DMS153 (cell line): ENCODE measurements at places on chromosomes 16 and 17.

GRCh38 chr17:12719948-12720347, 54.3 kb downstream of the MYOCD start:
- no peak for DNase-seq

DNA sequence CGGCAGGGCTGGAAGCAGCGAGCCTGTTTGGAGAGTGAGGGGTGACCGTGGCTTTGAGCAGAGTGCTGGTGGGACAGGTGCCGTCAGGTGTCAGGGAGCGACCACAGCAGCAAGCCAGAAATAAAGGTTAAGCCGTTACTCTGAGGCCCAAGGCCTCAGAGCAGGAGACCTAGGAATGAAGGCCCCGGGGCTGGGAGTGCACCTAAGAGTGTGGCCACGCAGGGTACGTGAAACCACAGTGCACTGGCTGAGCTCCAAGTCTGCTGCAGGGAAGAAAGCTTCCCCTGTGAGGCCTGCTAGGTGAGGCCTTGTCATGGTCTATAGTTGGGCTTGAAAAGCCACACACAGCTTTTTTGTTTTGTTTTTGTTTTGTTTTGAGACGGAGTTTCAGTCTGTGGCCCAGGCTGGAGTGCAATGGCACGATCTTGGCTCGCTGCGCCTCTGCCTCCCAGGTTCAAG, 8.7 kb downstream of the CLUAP1 start:
- DNase-seq = no peak

DNA sequence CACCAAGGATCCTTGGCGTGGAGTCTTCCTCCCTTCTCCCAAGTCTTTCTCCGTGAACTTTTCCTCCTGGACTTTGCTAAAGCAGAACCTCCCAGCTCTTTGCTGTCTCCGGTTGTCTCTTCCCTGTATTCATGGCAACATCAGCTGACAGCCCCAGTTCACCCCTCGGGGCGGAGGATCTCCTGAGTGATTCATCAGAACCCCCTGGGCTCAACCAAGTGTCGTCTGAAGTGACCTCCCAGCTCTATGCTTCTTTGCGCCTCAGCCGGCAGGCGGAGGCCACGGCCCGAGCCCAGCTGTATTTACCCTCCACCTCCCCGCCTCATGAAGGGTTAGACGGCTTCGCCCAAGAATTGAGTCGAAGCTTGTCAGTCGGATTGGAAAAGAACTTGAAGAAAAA, 943 bp downstream of the CNTROB start:
- DNase-seq = no peak

GRCh38 chr16:3674513-3675295, 20.2 kb downstream of the DNASE1 start:
- no peak for DNase-seq

- no peak for DNase-seq
These were observed 18.7 kb downstream of the ZNHIT3 start for GRCh38 chr17:36505171-36505570.

- no peak for DNase-seq
These were observed 7.4 kb upstream of the CIAO3 start for GRCh38 chr16:747978-748746.

DNA sequence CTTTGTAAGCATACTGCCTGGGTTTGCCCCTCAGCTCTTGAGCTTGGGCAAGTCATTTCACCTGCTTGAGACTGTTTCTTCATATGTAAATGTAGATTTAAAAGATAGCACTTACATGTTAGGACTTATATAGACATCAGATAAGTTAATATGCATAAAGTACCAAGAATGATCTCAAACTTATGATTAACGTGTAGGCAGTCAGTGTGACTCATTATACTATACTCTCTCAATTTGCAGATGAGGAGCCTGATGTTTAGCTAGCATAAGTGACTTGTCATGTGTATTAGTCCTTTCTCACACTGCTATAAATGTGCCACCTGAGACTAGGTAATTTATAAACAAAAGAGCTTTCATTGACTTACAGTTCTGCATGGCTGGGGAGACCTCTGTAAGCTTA, 690.5 kb downstream of the KCNJ2 start:
- DNase-seq = no peak

- DNase-seq = no peak
These were observed 32.7 kb upstream of the ALDH3A1 start for GRCh38 chr17:19780846-19781245.

DNA sequence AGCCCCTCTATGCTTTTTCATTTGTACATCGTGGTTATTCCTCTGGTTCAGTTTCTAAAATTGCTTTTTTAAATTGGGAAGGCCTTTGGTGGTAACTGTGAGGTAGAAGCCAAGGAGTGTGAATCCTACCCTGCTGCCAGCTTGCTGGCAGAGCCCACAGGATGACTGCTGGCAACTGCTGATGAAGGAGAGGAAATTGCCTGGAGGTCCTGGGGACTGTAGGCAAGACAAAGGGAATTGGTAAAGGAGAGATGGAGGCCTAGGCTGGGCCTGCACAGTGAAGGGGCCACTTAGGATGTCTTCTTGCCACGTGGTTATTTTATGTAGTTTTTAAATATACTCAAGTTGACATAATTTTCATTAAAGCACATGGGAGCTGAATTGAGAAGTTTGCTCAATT, 15.8 kb downstream of the C17orf58 start:
- no peak for DNase-seq

GRCh38 chr17:58267347-58268324, 13.1 kb downstream of the MPO start:
- DNase-seq = no peak

DNA sequence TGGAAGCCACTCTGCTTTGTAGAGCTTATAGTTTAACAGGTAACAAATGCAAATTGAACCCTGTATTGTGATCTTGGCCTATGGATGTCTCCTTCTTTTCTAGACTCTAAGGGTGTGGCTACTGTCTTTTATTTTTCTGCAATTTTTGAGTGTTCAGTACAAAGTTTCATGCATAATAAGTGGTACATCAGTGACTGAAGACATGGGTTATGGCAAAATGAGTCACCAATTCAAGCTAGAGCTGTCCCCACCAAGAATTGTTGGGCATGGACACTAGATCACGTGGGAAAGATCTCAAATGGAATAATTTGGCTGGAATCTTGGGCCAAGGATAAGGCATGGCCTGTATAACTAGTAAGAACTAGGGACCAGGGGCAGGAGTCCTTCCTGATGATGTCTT, 228.4 kb upstream of the N4BP1 start:
- no peak for DNase-seq

GRCh38 chr16:10256784-10257641, 74.8 kb upstream of the GRIN2A start:
- DNase-seq = no peak

DNA sequence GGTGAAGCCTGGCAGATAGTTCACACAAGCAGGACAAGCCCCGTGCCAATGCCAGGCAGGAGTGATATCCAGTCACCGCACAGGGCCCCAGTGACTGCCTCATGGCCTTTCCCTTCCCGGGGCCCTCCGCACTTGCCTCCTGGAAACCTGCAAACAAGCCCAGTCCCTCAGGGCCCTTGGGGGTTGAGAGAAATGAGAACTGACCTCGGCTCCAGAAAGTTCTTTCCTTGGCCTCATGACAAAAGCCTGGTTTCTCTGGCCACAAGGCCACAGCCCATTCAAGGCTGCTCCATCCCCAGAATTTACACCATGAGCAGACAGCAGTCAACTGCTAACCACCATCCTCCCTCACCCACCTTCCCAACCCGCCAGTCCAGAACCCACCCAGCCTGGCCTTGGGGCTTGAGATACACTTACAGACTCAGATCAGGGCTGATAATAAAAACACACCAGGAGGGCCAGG, 77.6 kb downstream of the CCDC182 start:
- no peak for DNase-seq

DNA sequence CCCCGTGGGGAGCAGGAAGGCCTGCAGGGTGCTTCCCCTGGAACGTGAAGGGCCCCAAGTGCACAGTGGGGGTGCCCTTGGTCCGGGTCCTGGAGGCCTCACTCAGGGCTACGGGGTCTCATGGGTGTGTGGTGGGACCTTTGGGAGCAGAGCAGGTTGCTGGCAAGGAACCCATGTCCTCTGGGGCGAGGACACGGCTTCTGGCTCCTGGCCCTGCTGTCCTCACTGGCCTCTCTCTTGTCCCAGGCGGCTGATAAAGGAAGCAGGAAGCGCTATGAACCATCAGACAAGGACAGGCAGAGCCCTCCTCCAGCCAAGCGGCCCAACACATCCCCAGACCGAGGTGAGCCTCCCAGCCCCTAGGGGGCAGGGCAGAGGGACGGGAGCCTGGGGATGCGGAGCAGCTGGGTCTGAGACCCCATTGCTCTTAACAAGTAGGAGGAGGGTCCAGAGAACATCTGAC, 9.8 kb upstream of the IL17C start:
- no peak for DNase-seq

GRCh38 chr16:9820476-9821246, 361.6 kb downstream of the GRIN2A start:
- DNase-seq = no peak

- DNase-seq = no peak
These were observed 76.8 kb downstream of the SEC14L1 start for GRCh38 chr17:77217566-77217965.

DNA sequence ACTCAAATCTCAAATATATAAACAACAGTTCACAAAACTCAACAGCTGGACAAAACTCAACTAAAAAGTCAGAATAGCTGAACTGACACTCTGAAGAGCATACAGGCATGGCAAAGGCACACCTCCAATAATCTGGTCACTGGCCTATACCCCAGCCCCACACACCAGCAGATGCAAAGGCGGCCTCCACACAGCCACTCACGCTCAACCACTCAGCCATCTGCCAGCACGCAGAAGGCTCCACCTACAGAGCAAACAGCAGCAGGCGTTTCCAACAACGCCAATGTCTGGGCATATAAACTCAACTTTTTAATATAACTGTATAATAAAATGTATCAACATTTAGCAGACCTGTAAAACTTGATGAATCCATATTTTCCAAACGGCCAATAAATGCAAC, 17.2 kb downstream of the USP7 start:
- DNase-seq = no peak

DNA sequence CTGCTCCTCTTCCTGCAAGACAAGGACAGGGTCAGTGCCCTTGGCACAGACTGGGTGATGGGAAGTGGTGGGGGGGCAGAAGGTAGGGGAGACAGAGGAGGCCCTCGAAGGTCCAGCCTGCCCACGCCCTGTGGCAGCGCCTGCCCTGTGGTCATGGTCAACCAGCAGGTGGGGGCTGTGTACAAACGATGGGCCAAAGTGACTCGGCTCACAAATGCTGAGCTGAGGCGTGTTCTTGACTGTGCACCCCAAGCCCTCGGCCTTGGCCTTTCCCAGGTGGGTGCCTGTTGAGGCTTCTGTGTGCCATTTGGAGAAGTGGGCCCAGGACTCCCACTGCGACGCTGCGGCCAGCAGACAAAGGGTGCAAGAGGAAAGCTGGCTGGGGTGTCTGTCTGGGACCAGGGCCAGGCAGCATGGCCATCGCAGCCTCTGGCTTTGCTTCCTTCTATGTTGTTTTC, 22.6 kb downstream of the MXRA7 start:
- DNase-seq = no peak

DNA sequence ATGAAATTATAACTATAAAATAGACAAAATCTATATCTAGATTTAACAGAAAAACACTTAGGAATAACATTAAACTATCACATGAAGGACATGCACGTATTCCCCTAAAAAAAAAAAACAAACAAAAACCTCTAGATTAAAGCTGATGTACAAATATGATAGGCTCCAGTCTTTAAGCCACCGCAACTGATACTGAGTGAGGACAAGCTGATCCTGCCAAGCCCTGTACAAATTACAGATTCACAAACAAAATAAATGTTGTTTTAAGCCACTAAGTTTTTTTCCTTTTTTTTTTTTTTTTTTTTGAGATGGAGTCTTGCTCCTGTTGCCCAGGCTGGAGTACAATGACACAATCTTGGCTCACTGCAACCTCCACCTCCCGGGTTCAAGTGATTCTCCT, 35.3 kb downstream of the SMURF2 start:
- no peak for DNase-seq

DNA sequence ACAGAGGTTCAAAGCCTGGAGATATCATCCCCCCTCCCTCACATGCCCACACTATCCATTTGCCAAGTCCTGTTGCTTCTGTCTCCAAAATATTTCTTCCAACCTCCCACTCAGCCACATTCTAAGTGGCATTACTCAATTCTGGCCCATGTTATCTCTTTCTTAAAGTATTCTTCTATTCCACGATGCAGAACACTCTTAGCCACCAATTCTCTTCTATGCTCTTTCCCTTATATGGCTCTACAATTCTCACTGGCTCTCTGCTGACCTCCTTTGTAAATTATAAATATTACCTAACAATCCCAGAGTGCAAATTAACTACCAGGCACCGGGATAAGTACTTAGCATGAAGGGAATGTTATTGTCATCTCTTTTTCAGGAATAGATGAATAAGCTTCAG, 82.4 kb downstream of the KCNJ2 start:
- no peak for DNase-seq

- no peak for DNase-seq
These were observed 128.1 kb downstream of the MRTFB start for GRCh38 chr16:14199199-14199598.

- DNase-seq = no peak
These were observed 9.9 kb downstream of the TAOK2 start for GRCh38 chr16:29983420-29984136.
